ENCODE measurements at places on chromosomes 16 and 17.

DNA sequence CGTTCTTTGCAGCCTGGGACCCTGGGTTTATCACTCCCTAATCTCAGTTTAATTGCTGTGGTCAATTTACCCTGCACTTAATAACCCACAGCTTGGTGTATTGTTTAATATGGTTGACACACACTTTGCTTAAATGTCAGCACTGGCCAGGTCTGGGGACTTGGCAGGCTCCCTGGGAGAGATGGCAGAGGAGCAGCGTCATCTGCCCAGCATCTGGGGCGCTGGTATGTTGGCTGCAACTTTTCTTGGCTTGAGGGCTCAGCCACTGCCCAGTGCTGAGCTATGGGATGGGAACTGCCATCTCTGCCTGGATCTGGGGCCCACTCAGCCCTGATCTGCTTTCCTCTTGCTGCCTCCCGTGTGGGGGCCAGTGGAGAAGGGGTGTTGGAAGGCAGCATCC is 115.7 kb upstream of the IRX3 start:
- no peak for DNase-seq

GRCh38 chr17:1992541-1992940 is 32.6 kb downstream of the RTN4RL1 start:
- no peak for DNase-seq

- DNase-seq, result no peak
Measured at GRCh38 chr17:82944990-82945389, 105.2 kb upstream of the ZNF750 start.

DNA sequence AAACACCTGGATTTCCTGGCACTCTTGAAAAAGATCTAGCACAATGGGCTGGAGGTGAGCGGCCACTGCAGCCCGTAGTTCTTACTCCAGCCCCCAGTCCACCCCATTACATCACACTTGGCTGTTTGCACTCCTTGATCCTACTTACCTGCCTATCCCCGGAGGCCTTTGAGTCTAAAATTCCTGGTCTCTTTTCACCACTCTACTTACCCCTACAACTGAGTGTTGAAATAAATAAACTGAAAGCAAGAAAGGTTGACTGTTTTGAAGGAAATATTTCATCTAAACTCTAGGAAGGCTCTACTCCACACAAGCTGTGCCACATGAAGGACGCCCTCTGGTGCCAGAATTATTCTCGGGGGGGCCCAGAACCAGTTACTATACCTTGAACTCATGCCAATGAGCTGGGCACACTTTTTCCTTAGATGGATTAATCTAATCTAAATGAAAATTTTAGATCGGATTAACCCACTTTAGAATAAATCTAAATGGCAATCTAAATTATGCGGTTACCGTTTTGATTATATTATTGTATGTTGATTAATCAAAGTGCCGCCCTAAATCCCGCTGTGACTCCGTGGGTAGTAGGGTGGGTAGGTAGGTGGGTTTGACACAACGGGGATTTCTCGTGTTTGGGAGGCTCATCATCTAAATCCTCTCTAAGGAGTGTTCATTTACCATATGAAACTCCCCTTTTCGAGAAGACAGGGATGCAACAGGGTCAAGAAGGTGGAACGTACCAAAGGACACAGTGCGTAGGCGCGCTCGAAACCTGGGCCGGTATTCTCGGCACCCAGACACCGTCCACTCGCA is 651 bp upstream of the EIF1 start:
- peak; percentile 83 for DNase-seq

DNA sequence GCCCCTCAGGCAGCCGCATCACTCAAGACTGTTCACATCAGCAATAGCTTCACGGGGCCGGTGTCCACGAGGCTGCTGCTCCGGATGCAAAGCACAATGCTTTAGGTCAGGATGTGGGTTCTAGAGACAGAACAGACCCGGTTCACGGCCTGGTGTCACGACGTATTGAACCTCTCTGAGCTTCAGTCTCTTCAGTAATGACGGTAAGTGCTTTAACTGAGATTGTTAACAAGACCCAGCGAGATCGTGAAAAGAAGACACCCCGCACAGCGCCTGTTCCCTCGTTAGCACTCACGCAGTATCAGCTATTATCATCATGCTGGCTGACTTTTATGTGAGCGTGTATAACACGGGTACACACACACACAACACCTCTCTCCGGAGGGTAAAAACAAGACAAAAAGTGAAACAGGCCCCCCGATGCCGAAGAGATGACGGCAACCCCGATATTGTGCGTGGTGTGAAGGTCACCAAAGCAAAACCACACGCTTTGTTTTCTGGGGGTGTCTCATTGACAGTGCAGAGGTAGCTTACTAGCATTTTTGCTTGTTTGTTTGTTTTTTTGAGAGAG is 21.4 kb upstream of the ABR start:
- DNase-seq, result no peak

GRCh38 chr16:85047867-85048455 is 20.4 kb downstream of the KIAA0513 start:
- no peak for DNase-seq

GRCh38 chr17:77504652-77505155 is 363.9 kb downstream of the SEC14L1 start:
- DNase-seq, result no peak

- DNase-seq, result no peak
Measured at GRCh38 chr17:2947996-2948550, 115.3 kb downstream of the OR1D5 start.

- DNase-seq, result no peak
Measured at GRCh38 chr16:71360378-71360777, 1.9 kb downstream of the CALB2 start.

- no peak for DNase-seq
Measured at GRCh38 chr17:37750292-37750691, 5.4 kb upstream of the HNF1B start.

DNA sequence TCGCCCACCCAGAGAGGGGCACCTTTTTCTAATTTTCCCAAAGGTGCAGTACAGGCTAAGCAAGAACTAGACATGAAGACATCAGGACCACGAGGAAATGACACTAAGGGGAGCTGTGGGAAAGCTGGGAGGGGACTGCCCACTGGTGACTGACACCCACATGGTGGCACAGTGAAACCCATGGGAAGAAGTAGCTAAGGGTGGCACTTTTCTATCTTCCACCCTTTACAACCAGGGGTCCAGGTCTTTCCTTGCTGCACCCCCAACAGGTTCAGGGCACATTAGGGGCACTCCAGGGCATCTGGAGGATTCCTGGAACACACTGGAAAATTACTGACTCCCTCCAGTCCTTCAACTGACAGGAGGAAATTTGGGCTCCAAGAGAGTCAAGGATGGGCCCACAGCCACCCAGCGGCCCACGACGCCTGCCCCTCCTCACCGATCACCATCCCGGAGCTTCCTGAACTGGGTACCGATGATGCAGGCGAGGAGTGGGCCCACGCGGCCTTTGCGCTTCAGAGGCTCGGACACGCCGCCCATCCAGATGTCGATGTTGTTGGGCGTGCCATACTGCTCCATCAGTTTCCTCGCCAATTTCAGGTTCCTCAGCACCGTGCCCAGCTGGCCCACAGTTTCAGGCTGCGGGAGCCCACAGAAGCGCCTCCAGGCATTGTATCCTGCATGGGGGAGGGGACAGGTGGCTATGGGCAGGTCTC is 9.4 kb downstream of the MPO start:
- DNase-seq, result no peak
